Mucosa of gallbladder (tissue), 1 donor: ENCODE measurements at places on chromosomes 4 and X.

- peak; percentile 73 for DNase-seq
Observed at GRCh38 chrX:68841251-68842049, 12.6 kb downstream of the EFNB1 start.

- no peak for DNase-seq
Observed at GRCh38 chrX:22585831-22586230, 313.1 kb downstream of the CBLL2 start.

DNA sequence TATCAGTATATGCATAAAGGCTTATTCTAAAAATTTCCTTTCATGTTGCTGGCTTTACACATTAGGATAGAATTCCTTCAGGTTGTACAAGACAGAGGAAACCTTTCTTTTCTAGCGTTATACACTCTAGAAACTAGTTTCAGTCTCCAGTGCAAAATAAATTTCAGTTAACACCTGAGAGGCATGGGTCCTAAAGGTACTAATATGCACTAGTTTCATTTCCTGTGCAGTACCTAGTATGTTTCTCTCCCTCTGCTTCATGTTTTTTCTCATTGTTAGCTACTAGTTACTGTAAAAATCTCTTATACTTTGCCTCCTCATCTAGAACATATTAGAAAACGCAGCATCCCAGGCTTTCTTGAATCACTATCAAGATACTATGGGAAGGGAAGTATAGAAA is 54.0 kb downstream of the SNX25 start:
- no peak for DNase-seq

DNA sequence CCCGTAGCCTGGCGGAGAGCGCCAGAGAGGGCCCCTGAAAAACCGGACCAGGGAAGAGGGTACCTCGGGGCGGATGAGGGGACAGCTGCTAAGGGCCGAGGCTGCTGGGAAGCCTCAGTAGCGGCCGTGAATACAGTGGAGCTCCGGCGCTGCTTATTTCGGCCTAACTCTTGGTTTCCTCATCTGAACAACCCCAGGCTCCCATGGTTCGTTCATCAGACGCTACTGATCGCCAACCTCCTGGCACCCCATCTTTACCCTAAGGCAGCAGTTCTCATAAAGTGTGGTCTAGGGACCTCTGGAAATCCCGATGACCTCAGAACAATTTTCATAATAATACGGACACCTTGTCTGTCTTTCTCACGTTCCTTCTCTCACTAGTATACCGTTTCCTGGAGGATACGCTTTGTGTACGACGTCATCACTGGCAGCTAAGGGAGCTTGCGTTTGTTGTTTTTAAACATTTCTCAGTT is 645 bp upstream of the RAB28 start:
- DNase-seq, result no peak

GRCh38 chrX:133300591-133300990 is 82.4 kb upstream of the TFDP3 start:
- no peak for DNase-seq

- DNase-seq, result no peak
Observed at GRCh38 chr4:27011401-27011800, 150.8 kb downstream of the STIM2 start.

DNA sequence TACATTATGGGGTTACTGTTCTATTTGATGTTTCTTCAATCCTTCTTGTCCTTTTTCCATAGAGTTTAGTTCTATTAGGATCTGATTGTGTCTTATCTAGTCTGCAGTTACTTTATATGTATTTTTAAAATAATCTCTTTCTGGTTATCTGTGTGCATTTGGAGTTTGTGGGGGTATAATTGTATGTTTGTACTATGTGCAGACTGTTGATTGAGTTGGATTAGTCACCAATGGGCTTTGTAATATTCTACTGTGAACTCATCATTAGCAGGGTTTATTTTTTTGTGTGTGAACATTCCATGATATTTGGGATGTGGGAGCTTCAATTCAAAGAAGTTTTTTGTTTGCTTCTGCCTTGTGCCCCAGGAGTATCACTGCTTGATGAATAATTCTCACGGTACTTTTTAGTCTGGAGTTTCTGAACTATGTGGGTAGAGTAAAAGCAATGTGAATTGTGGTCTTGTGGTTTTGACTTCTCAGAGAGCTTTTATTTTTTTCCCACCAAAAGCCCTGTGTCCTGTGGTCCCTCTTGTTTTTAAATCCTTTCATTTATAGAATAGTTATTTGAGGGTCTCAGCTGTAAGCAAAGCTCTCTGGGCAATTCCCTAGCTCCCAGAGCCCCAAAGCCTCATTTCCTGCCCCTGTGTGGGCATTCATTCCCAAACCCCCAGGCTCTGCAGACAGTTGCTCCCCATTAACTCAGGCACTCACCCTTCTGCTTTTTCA is 127.8 kb downstream of the PHKA2 start:
- no peak for DNase-seq

GRCh38 chrX:39560271-39560670 is 537.5 kb downstream of the BCOR start:
- DNase-seq, result no peak

DNA sequence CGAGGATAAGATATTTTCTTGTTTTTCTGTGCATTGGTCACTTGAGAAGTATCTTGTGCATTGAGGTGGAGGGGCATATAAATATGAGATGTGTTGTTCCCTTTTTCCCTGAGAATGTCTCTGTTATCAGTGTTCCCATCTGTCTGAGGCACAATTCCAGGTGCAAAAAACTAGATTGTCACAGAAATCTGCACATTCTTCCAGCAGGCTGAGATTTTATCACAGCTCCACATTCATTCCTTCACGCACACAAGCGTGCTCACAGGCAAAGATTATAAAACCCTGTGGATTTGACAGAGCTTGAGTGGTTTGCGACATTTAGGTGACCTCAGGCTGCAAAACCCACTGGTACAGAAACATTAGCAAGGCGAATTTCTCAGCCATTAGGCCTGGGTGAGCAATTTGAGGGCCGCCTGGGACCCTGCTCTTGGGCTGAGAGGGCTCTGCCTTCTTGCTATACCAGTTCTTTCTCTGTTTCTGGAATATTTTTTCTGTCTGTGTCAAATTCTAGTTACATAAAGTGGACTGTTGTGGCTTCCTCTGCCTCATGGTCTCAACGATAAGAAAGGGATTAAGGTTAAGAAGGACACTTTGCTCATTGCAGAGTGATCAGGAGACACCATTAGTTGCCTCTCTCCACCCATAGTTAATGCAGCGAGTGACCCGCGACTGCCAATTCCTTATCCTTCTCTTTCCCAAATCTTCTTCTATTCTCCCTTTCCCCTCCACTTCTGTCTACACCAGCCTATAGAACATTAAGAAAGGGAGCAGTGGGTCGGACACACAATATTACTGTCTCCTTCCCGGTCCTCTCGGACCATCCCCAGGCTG is 86.7 kb upstream of the C1QTNF7 start:
- DNase-seq, result no peak

DNA sequence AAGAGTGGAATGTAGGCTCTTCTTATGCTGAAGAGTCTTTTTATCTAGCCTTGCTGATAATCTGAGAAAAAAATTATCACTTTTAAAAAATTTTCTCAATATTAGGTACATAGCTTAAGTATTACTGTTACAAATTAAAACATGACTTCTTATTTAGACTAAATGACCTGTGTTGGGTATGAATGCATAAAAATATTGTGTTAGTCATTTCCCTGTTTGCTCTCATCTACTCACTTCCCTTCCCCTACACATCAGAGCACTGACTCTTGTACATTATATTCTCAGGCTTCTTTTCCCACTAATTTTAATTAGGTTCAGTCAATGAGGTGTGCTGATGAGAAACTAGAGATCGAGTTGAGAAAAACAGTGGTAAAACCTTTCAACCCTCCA is 881.0 kb downstream of the PCDH18 start:
- DNase-seq, result no peak

- DNase-seq, result peak; percentile 25
Observed at GRCh38 chrX:136162827-136163570, 15.7 kb downstream of the FHL1 start.

DNA sequence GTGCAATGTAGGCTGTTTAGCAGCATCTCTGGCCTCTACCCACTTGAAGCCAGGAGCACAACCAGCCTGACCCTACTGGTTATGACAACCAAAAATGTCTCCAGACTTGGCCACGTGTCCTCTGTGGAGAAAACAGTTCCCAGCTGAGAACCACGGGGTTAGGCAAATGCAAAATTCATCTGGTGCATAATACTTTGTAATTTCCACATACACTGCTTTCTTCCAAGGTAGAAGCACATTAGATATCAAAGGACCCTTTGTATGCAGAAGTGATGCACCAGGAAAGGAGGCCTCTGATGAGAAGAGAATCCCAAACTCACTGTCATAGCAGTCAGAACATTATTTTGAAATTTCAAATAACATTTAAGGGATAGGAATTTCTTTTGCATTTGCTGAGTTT is 26.3 kb downstream of the MFAP3L start:
- no peak for DNase-seq

DNA sequence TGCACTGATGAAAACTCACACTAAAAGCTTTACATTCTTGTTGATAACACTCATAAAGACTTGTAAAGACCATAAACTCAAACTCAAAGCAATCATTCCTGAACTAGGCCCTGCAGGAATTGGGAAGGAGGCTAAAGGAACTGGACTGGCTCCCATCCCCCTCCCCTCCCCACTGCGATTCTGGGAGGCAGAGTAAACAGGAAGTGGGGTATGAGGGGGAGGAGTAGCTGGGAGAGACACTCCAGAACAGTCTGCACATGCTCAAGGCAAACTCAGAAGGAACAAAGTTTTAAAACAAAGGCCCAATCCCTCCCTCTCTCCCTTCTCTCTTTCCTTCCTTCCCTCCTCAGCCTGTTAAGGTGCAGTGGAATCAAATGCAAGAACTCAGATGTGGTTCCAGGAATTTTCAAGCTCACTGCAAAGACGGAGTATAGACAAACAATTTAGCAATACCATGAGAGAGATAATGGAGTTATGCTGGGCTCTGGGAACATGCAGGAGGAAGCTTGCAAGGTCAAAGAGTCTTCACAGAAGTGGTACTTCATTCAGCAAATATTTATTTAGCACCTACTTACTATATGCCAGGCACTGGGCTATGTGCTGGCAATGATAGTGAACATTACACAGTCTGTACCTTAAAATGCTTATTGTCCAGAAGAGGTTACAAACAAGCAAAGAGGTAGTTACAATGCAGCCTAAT is 15.9 kb downstream of the MID1IP1 start:
- peak; percentile 42 for DNase-seq

DNA sequence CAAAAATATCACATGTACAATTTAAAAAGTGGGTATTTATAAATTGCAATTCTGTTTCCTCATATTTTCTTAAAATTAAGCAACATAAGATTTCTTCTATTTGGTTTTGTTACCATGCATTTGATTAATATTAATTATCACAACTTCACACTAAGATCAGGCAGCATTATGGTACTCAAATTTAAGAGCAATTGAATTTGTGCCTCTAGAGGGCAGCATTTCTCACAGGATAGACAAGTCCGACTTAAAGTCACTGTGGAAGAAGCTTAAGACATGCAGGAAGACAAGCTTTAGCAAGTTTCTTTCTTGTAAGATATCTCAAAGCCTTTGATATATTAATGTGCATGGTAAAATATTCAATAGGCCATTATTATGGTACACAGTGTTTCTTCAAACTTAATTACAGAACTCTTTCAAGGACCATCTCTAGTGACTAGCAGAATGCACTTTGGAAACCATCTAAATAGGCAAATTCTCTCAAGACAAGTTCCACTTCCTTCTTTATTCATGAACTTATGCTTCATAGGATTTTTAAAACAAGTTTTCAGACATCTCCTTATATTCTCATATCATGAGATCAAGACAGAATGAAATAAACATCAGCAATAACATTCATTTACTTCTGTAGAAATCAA is 35.0 kb downstream of the FBXW7 start:
- DNase-seq, result peak; percentile 79

DNA sequence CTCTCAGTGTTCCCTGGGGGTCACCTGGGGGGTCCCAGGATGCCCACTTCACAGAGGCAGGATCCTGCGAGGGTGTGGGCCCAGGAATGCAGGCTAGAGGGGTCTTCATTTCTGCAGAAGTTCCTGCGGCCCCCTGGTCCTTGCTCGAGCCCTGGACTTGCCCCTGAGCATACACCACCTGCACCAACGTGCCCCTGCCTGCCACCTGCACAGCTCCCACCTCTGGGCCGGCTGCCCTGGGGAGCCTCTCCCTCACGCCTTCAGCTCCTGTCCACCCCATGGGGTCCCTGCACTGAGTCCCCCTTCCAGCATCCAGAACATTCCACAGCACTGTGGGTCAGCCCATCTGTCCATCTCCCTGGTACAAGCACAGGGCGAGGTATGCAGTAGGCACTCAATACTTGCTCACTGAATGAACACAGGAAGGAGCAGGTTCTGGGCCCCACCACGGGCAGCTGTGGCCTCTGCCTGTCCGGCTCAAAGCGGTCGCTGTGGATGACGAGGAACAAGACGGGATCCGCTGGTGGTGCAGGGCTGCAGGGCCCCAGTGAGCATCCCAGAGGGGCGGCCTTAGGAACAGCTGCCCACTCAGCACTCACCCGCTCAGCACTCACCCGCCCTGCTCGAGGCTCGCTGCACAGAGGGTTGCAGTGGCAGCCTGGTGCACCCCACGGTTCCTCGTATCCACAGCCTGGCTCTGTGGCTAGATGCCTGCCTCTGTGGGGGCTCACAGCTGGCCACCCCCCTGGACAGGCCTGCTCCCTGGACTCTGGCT is 70.5 kb upstream of the MXD4 start:
- no peak for DNase-seq

GRCh38 chr4:31702326-31702725 is 982.2 kb downstream of the PCDH7 start:
- DNase-seq, result no peak

- no peak for DNase-seq
Observed at GRCh38 chrX:103503853-103504207, 15.5 kb downstream of the RAB40A start.

GRCh38 chr4:121140716-121141460 is 23.2 kb downstream of the TNIP3 start:
- DNase-seq, result no peak

- DNase-seq, result no peak
Observed at GRCh38 chrX:6026429-6026828, 202.2 kb downstream of the NLGN4X start.

- no peak for DNase-seq
Observed at GRCh38 chr4:136637071-136637777, 895.1 kb downstream of the PCDH18 start.
